ENCODE measurements at places on chromosomes 3 and 15.

- DNase-seq = no peak
These were observed 21.9 kb upstream of the CXCR6 start for GRCh38 chr3:45921158-45922038.

GRCh38 chr15:77565378-77565915, 67.3 kb downstream of the LINGO1 start:
- DNase-seq = no peak

DNA sequence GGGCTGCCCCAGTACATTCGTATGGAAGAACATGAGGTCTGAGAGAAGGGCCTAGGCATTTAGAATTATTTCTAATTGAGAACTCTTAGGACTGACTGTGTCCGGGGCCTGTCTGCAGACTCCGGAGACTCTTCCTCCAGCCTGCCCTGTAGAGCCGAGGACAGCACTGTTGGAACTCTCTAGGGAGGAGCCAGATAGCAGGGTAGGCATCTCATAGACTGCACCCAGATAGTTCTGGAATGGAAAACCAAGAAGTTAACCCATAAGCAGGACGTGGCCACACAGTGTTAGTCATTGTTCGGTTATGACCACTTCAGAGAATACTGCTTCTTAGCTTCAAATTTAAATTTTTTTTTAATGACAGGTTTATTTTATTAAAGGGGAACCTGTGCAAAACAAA, 59.5 kb downstream of the SNRK start:
- peak; percentile 55 for DNase-seq

GRCh38 chr3:163879172-163879571, 1199.1 kb downstream of the SI start:
- no peak for DNase-seq

GRCh38 chr15:39118510-39118909, 462.4 kb upstream of the THBS1 start:
- DNase-seq = no peak

DNA sequence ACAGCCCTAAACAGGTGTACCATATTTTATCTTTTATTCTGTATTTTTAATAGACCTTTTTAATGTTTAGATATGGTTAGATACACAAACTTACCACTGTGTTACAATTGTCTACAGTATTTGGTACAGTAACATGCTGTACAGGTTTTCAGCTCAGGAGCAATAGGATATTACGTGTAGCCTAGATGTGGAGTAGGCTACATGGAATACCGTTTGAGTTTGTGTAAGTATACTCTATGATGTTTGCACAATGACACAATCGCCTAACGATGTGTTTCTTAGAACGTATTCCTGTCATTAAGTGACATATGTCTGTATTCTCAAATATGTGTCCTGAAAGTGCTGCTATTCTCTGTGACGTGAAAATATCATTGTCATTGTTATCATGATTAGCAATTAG, 62.6 kb downstream of the MFSD1 start:
- DNase-seq = no peak

GRCh38 chr3:188319569-188319968, 165.6 kb downstream of the LPP start:
- DNase-seq = no peak

DNA sequence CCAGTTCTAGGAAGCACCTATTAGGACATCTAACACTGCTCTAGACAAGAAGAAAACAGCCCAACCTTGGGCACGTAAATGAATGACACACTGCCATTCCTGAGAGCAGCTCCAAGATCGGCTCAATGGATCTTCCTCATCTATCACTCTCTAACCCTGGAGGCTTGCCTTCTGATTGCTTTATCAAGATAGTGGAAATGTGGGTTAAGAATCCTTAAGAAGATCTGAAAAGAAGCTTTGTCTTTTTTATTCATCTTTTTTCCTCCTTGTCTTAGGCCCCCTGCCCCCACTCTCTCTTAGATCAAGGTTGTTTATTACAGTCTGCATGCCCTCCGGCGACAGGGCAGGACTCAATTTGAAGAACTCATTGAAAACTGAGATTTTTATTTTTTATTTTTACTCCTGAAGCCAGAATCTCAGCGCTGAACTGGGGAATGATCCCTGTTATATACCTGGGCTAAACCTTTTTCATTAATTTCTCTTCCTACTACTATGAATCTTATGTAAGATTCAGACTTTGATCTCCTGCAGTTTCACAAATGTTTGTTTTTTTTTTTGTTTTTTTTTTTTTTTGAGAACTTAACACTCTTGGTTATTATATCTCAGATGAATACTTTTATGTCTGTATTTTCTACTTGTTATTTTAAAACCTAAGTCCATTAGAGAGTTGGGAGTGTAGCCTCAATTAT, 219.5 kb downstream of the SV2B start:
- DNase-seq = no peak

DNA sequence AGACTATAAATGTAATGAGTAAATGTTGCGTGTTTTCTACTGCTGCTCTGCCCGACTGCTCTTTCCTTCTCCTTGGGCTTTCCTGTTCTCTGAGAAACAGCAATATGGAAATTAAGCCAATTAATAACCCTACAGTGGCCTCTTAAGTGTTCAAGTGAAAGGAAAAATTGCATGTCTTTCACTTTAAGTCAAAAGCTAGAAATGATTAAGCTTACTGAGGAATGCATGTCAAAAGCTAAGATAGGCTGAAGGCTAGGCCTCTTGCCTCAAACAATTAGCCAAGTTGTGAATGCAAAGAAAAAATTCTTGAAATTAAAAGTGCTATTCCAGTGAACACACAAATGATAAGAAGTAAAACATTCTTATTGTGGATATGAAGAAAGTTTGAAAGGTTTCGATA, 55.0 kb downstream of the ATP2C1 start:
- DNase-seq = no peak

GRCh38 chr3:120029749-120030148, 64.5 kb downstream of the GSK3B start:
- no peak for DNase-seq

GRCh38 chr3:192892981-192893700, 24.5 kb downstream of the MB21D2 start:
- DNase-seq = peak; percentile 85

DNA sequence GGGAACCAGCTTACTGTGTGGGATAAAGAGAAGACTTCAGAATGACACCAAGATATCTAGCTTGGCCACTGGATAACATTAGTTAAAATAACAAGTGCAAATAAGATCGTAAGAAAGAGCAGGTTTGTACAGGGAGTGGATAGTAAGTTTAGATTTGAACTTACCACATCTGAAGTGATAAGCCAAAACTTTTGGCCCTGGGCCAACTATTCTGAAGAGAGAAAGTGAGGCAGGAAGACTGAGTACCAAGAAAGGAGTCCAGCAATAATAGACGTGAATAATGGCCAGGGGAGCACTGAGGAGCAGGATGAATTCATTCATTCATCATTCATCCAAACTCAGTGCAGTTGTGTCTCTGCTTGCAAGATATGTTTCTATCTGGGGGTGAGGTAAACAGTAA, 122.9 kb downstream of the PDE8A start:
- no peak for DNase-seq

DNA sequence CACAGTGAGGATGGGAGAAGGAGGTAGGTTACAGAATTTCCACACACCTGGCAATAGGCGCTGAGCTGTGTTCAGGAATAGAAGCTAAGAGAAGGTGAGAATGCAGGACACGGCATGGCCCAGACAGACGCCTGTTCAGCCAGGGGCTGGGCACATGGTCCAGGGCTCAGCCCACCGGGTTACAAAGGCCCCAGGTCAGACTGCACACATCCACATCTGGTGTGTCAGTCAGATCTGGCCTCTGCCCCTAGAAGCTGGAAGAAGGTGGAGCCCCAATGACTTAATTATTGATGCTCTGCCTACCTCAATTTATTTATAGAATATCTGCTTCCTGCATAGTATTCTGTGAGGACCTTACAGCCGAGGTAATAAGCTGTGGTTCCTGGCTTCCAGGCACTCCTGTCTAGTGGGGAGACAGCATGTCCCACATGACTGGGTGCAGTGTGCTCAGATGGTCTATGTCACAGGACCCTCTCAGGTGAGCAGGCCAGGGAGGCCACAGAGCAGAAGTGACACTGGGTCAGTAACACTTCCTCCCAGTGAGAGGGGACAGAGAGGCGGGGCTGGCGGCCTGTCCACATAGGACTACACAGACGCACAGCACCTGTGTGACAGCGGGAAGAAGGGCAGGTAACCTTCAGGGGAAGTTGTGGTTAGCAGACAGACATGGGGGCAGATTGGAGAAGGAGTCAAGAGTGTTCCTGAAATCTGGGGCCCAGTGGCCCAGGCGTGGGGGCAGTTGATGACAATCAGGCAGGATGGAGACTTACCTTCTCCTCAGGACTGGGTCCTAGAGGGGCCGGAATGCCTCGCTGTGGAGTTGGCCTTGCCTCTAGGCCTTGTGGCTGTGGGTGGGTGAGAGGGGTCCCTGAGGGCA, 38.6 kb upstream of the PLXNA1 start:
- no peak for DNase-seq

GRCh38 chr3:120338517-120338916, 10.6 kb downstream of the LRRC58 start:
- DNase-seq = no peak

- DNase-seq = no peak
These were observed 360.1 kb downstream of the SHQ1 start for GRCh38 chr3:72487946-72488737.
